ENCODE measurements at places on chromosomes 4 and X.

GRCh38 chrX:153966841-153967535 is 4.6 kb downstream of the HCFC1 start:
- no peak for DNase-seq

GRCh38 chr4:38949411-38950051 is 81.9 kb downstream of the FAM114A1 start:
- peak; percentile 56 for DNase-seq

- DNase-seq, result no peak
Observed at GRCh38 chr4:163558539-163559044, 64.1 kb downstream of the TMA16 start.

DNA sequence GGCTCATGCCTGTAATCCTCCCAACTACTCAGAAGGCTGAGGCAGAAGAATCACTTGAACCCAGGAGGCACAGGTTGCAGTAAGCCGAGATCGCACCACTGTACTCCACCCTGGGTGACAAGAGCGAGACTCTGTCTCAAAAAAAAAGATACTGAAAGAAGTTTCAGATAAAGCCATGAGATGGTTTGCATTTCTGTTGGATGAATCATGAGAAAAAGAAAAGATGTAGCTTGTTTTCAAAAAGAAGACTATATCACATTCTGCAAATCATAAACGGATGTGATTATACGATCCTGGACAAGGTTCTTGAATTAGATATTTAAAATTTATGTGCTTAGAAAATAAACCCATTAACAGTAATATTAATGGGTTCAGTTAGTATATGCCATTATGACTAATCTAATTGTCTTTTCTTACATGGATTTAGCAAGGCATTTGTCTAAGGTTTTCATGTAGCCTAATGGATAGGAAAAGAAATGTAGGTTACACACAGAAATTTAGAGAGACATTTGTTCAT is 345.9 kb downstream of the SLC7A11 start:
- DNase-seq, result no peak

DNA sequence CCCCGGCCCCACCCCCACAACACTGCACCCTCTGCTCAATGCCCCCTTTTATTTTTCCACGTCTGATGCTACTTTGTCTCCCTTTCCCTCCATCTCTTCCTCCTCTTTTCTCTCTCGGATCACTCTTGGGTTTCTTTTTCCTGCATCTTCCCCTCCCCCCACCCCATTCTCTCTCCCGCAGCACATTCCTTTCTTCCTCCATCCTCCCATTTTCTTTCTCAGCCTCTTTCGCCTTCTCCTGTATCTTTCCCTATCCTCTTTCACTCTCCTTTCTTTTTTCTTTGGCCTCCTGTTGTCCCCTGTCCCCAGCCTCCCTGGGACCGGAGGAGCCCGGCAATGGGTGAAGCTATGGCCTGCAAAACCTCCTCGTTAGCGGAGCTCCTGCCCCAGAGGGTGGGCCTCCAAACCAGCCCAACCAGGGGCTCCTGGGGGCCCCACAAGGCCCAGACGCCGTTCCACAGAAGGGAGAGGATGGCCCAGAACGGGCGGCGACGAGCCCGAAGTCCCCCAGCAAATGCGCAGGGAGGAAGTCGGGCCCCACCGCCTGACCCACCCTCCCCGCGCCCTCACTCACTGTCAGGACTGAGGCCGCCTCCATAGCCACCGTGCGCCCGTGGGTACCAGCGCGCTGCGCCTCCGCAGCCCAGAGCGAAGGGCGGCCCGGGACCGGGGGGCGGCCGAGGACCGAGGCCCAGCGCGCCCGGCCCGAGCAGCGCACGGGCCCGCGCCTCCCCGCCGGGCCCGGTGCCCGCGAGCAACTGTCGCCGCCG is 807 bp downstream of the HMX1 start:
- DNase-seq, result no peak

- no peak for DNase-seq
Observed at GRCh38 chr4:78707268-78707667, 68.9 kb upstream of the BMP2K start.

DNA sequence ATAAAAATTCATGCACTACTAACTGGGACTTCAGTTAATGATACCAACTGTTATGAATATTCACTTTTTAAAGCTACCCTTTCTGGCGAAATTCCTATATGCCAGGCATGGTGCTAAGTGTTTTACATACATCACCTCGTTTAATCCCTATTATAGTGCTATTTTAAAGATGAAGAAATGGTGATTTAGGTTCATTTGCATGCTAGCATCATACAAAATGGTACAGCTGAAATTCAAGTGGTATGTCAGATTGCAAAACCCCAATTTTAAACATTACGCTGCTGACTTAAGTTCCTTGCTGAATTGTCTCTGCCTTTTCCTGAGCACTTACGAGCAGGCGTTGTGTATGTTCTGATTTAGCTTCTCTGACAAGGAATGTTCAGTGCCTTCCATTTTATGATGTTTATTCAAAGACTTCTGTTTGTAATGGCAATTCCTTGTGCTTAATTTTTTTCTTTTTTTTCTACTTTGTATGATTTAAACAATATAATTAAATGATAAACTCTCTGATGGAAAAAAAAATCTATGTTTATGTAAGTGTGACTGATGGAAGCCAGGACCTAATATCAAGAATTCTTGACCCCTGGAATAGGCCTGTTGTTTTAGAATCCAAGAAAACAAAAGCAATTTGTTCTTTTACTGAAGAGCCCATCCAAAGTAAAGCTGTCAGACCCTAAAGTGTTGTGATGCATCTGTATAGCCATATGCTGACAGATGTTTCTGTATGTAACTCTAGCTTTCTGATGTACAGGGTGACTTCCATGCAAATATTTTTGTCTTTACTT is 148.1 kb downstream of the PCDH7 start:
- DNase-seq, result no peak

DNA sequence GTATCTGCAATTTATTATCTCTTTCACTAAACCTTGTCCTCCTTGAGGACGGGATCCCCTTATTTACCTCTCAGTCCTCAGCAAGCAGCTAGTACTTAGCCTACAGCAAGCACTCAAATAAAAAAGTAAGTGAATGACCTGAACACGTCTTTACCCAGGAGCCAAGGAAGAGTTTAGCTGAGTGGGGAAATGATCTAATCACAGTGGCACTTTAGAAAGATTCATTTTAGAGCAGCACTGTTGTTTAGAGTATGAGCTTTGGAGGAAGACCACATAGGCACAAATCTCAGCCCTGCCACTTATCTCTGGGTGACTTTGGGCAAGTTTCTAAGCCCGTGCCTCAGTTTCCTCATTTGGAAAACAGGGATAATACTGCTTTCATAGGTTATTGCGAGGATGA is 2.7 kb downstream of the FAM120C start:
- peak; percentile 39 for DNase-seq

- no peak for DNase-seq
Observed at GRCh38 chr4:39323821-39324220, 42.3 kb downstream of the RFC1 start.

GRCh38 chr4:88143504-88143903 is 14.9 kb downstream of the ABCG2 start:
- DNase-seq, result peak; percentile 53

DNA sequence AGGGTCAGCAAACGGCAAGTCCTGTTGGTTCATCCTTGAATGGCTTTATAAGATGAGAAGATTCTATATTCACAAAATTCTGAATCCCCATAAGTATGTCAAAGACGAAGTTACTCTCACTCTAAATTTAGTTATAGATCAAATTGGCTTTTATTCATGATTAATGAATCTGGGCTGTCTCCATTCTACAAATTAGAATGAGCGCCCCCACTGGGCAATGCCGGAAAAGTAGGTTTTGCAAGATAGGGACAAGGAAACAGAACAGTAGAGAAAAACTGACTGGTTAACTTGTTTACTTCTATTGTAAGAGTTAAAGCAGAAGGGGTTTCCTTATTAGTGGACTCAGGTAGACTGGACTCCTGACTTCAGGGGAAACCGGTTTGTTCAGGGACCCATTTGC is 100.3 kb downstream of the F11 start:
- DNase-seq, result no peak

- DNase-seq, result no peak
Observed at GRCh38 chrX:123610915-123611314, 121.9 kb downstream of the THOC2 start.

DNA sequence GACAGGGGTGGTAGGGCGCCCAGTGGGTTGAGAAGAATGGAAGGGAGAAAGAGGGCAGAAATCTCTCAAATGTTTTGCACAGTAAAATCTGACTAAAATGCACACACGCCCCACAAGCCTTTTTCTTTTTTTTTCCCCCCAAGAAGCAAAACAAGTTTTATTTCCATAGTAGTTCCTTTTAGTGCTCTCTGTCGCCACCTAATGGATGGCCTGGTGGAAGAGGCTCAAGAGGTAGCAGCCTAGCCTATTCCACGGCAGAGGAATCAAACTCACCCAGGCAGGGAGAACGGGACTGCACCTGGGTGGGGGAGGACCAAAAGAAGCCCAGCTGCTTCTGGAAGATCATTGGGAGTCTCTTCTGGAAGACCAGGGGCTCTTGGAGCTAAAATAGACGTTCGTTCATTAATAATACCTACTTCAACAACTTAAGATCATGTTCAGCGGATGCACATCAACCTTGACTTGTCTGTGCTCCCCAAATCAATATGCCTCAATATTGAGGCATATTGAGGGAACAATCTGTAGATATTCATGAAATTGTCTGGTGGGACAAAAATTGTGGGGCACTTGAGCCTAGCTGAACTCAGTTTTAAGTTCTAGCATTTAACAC is 31.6 kb upstream of the IRAK1 start:
- peak; percentile 48 for DNase-seq

DNA sequence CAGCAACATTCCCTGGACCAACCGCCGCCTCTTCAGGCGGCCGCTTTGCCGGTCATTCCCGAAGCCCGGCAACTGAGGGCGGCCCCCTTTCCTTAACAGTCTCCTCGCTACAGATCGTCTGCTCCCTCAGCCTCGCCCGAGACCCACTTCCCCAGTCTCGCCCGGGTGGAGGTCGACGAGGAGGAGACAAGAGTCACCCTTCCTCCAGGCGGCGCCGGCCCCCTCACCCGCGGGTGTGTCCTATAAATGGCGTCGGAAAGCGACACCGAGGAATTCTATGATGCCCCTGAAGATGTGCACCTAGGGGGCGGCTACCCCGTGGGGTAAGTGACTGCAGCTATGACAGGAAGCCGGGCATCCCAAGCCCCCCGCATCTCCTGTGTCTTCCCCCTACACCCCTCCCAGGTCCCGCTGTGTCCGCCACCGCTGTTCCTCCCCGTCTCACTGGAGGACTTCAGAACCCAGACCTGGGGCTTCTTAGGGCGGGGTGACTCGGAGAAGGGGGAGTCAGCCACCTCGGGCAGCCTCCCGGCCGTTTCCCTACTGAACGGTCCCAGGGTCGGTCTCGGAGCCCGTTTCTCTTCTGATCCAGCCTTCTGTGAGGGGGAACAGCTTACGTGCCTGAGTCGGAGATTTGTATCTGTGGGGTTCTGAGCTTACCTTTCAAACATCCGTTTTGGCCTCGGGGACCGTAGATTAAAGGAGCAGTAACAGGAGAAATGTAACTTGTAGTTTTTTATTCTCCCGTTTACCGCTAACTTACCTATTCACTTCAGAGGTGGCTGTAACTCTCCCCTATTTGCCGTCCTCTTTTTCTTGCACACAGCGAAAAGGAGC is 570 bp downstream of the WDR44 start:
- DNase-seq, result no peak

DNA sequence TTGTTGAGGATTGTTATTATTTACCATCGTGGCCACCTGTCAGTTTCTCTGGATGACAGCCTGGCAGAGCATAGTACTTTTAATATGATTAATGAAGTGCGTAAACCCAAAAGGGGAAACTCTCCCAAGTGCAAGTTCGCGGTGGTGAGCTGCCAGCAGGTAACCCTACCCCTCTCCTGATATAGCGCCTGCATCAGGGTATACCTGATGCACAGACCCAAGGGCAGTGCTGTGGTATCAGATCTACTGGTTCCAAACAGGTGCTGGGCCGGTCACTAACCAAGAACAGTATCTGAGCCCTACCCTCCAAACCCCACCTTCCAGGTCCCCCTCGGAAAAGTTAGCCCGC is 1.6 kb downstream of the RNF150 start:
- DNase-seq, result no peak

- DNase-seq, result peak; percentile 55
Observed at GRCh38 chrX:72123471-72124185, 8.1 kb downstream of the RTL5 start.

DNA sequence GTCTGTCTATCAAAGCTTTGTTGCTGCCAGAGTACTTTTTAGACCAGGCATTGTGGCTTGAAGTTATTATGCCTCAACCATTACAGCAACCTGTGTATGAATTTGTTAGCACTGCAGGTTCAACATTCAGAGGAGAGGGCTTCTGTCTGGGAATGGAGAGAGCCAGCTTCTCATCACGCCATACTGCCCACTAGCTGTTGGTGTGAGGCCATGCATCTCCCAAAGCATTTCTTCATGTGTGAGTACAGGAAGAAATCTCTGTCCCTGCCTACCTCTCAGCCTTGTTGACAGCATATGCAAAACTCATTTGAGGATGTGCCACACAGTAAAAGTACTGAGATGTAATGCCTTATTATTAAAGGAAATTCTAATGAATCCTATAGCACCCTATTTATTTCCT is 76.9 kb upstream of the PPARGC1A start:
- DNase-seq, result no peak

DNA sequence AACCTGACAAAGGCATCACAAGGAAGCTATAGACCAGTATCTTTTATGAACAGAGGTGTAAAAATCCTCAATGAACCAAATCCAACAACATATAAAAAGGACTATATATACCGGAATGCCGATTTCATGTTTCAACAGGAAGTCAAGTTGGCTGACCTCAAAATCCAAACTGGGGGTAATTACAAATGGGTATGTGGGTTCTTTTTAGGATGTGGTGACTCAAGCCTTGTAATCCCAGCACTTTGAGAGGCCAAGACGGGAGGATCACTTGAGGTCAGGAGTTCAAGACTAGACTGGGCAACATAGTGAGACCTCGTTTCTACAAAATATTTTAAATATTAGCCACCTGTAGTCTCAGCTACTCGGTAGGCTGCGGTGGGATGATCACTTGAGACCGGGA is 10.4 kb downstream of the PRSS48 start:
- no peak for DNase-seq

GRCh38 chr4:104395168-104395614 is 99.5 kb downstream of the CXXC4 start:
- DNase-seq, result peak; percentile 44

DNA sequence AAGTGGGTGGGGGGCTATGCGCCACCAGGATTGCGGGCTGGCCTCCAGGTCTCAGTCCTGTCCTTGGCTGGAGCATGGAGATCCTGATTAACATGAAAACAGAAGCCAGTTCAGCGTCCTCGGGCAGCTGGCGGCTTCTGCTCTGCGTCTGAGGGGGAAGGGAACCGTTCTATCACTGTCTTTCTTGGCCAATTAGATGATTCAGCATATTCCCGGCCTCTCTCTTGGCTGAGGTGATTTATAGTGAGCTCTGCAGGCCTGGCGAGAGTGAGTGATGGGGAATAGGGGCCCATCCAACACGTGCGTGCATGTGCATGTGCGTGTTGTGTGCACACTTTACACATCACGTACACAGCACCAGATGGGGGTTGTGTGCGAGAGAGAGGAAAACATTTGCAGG is 145.8 kb upstream of the ATP6AP2 start:
- DNase-seq, result peak; percentile 87

All from fibroblast of upper back skin (primary cell).